GM12865 (cell line): ENCODE measurements at places on chromosomes 13 and 19.

DNA sequence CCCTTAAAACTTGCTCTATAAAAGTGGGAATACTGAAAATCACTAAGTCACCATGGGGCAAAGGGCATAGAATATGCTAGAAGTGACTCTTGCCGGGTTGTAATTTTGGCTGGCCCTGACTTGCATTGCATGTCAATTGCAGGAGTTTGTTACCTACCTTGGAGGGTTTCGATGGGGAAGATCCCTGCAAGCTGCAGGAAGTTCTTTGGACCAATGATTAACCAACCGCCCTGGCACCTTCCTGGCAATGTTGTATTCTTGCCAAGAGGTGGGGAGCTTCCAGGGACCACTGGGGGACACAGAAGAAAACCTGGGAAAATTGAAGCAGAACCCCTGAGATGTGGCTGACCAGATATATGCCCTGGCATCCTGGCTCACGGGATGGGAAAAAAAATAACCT lies 235.8 kb downstream of the B3GLCT start:
- DNase-seq: no peak

DNA sequence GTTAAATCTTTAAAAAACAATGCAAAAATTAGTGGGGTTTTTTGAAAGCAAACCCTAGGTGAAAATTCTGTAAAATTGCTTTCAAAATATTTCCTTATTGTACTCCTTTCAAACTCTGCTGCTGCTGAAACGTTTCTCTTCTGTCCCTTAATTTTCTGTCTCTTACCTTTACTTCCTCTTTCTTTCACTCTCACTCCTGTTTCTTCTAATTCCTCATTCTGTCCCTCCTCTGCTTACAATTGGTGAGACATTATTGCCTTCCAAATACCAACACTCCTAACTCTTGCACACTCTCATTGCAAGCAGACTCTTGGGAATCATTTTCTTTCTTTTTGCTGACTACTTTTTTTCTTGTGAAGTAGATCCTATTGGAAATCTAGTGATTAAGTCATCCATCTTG lies 685.6 kb upstream of the SLITRK1 start:
- no peak for DNase-seq

DNA sequence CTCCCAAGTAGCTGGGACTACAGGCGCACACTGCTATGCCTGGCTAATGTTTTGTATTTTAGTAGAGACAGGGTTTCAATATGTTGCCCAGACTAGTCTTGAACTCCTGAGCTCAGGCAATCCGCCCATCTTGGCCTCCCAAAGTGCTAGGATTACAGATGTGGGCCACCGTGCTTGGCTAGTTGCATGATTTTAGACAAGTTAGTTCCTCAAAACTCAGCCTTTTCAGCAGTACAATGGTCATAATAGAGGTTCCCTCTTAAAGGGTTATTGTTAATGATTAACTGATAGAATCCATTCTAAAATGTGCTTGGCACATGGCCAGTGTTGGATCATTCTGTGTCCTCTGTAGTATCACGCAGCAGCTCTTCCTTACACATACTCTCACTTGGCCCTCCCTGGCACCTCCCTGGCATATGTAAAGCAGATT lies 19.5 kb upstream of the IFT88 start:
- no peak for DNase-seq

DNA sequence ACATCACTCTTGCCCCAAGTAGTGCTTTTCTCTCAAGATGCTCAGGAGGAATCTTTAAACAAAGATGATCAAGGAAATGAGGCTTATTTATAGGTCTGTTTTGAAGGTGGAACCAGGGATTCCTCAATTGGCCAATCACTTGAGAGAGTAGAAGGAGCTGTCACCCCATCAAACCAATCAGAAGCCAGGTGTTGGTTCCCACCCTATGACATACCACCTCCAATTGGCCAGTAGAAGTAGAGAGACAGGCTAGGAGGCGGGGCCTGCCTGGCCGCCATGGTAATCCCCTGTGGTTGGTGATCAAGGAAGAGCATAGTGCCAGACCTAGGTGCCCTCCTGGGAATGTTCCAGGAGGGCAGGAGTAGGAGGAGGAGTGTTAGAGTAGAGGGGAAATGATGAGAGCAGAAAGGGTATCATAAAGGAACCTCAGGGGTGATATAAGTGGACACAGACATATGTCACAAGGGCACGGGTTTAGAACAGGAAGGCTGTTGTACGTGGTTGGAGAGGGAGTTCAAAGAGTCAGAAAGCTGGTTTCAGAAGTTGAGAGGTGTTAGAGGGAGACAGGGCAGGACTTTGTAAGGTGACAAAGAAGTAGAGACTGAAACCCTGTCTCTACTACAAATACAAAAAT lies 10.5 kb downstream of the PMIS2 start:
- peak; percentile 87 for DNase-seq

DNA sequence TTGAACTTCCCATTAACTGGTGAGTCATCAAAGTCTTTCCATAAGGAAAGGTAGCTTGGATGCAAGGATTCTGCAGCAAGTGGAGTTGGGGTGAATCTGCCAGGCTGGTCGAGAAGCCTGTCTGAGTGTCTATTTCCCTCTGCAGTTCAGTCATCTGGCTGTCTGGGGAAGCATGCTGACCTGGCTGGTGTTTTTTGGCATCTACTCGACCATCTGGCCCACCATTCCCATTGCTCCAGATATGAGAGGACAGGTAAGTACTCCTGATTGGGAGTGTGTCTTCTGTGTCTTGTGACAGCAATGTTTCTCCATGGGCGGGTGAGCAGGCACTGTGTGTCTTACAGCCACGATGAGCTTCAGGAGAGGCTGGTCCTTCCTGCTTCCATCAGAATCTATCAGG lies 189.7 kb downstream of the SHISA2 start:
- DNase-seq: no peak

DNA sequence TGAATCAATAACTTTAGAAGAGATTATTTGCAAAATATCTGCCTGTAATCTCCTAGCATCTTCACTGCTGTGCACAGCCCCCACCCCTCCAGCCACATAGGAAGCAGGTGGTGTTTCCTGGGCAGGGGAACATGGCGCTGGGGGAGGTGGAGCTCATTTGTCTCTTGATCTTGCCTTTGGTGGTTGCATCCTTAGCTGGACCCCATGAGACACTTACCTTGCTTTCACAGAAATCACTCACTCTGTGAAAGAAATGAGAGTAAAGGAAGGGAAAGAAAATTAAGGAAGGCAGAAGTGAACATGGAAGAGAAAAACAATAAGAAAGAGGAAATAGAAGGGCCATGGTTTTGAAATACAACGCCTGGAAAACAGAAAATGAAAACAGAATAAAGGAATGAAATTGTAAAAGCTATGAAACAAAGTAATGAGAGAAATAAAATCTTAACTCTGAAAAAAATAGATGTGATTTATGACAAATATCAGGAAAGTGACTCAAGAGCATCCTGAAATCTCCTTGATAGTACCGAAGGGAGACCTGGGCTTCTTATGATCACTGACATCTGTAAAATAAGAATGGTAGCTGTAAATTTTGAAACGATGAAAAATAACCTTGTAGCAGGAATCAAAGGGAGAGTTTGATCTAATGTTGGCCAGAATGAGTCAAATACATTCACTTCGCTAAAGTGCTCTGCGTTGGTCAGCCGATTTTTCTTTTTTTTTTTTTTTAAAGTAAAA lies 17.2 kb upstream of the RNASEH2B start:
- DNase-seq: peak; percentile 73

DNA sequence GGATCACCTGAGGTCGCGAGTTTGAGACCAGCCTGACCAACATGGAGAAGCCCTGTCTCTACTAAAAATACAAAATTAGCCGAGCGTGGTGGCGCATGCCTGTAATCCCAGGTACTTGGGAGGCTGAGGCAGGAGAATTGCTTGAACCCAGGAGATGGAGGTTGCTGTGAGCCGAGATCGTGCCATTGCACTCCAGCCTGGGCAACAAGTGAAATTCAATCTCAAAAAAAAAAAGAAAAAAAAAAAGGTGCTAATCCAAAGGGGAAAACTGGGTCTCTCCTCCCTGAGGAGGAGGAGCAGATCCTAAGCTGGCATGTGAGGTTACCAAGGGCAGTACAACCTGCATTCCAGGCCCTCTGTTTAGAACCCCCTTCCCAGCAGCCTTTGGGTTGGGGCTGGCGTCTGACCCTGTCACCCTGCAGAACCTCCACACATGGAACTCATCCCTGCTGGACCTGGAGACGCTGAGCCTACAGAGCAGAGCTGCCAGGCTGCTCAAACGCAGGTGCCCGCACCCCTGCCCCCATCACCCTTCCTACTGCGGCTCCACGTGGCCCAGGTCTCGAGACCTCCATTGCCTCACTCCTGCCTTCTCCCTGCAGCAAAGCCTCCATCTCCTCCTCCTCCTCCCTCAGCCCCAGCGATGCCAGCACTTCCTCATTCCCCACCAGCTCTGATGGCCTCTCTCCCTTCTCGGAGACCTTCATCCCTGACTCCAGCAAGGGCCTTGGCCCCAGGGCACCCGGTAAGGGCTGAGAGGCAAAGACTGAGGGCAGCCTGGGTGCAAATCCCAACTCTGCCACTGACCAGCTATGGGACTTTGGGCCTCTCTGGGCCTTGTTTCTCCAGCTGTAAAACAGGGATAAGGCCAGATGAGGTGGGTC lies 6.7 kb downstream of the PROSER3 start:
- no peak for DNase-seq

DNA sequence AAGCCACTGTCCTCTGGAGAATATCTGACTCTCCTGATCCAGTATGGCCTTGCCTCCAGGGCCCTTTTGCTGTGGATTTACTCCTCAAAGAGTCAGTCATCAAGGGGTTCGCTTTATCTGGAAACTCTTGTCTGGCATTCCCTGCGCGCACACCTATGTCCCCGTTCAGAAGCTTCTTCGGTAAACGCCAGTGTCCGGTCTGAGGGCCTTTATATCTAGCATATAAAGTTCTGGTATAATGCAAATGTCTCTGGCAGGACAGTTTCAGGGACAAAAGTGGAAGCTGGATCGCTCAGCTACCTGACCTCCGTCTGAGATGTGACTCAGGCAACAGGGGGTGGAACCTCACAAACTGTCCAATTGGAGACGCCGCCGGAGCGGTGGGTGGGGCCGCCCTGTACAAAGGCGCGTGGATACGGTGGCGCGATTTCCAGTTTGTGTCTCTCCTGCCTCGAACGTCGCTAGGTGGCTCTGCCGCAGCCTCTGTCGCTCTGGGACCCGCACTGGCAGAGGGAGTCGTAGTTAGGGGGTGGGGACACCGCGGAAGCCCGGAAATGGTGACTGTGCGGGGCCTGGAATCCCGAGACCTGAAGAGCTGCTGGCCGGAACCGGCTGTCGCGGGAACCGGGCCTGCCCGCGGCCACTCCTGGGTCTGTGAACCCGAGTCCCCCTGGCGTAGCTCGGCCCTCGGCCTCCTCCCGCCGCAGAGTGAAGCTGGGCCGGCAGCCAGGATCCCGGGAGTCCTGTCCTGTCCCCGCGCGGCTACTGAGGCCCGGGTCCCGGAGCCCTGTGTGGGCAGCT lies 10.6 kb upstream of the ZNF709 start:
- DNase-seq: peak; percentile 78

DNA sequence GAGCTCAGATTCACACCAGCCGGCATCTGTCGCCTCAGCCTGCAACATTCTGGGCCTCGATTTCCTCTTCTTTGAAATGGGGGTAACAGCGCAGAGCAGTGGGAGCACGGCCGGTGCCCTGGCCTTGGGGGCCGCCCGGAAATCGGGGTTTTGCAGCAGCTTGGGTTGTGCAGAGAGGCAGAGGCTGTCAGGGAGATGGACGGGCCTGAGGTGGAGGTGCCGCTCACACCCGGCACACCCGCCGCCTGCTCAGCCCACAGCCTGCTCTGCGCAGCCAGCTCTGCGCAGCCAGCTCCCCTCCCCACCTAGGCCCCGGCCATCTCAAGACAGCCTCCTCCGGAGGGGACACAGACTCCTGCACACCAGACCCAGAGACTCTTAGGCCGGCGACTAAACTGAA lies 10.6 kb downstream of the KLF2 start:
- no peak for DNase-seq

DNA sequence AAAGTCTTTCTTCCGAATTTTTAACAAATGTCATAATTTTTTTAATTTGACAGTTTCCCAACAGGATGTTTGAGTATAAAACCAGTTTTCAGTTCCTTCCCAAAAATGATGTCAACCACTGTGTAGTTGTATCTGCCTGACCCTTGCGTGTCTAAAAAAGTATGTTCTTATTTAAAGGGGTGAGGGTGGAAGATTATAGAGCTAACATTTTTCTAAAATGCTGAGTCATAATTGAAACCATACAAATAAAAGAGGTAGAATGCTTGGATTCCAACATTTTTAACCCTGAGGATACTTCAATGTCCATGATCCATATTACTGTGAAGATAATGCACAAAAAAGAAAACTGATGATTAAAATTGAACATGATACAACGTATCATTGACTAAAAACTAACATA lies 1388.8 kb downstream of the UQCRFS1 start:
- DNase-seq: no peak

DNA sequence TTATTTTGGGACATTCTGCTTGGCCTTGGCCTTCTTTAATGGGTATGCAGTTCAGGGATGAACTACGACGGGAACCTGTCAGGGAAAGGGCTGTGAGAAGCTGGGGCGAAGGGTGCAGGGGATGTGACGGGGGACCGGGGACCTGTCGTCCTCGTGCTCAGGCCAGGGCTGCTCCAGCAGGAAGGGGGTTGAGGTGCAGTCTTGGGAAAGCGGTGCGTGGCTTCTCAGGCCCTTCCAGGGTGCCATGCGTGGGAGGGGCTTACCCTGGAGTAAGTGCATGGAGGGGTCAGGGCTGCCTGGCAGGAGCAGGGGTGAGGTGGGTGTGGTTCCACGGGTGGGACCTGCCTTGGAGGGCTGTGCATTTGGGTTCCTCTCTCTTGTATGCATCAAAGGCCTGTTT lies 100.8 kb downstream of the TEX29 start:
- no peak for DNase-seq

- no peak for DNase-seq
Observed at GRCh38 chr19:42032431-42032830, 37.6 kb downstream of the GRIK5 start.

DNA sequence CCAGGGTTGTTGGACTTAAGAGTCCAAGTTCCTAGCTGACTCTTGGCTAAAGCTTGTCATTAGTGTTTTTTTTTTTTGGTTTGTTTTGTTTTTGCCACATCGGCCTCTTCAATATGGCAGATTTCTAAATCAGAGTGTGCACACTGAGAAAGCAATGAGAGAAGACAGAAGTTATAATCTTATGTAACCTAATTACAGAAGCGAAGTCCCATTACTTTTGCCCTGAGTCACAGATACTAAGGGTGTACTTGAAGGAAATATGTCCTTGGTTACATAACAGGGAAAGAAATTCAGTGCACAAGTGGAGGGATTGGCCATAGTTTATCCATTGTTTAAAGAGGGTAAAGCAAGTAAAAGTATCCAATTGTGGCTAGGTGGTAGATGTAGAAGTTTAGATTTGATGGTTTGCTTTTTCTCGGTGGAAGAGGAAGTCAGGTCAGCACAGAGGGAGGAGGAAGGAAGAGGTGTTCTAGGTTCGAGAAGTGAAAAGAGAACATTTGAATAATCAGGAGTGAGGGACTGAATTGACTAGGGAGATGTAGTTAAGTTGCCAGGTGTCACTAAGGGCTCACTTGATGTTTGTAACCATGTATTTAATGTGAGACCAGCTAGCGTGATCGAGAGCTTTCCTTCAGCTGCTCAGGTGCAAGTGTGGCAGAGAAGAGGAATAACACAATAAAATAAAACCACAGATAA lies 12.2 kb downstream of the GTF2F2 start:
- peak; percentile 54 for DNase-seq

- no peak for DNase-seq
Observed at GRCh38 chr13:26010487-26011207, 41.2 kb downstream of the SHISA2 start.

- DNase-seq: peak; percentile 88
Observed at GRCh38 chr19:35352448-35353304, 5.0 kb downstream of the FFAR1 start.

- no peak for DNase-seq
Observed at GRCh38 chr19:35533201-35533821, at the start of gene GAPDHS. Gene GAPDHS (plus strand): TSS chr19:35533456. CDS start chr19:35533528, 72 bp downstream.

GRCh38 chr13:27572234-27572901 lies 48.0 kb downstream of the LNX2 start:
- DNase-seq: no peak
